ENCODE measurements at places on chromosomes 4 and X.

- no peak for DNase-seq
These were observed 88.5 kb downstream of the FAM193A start for GRCh38 chr4:2624782-2625530.

GRCh38 chr4:68963374-68963773, 11.8 kb upstream of the UGT2A3 start:
- no peak for DNase-seq

GRCh38 chrX:49077941-49078340, 1.7 kb downstream of the WDR45 start:
- DNase-seq: no peak

- DNase-seq: no peak
These were observed 29.0 kb downstream of the NHS start for GRCh38 chrX:17403972-17404371.

GRCh38 chr4:183407635-183408464, 36.6 kb upstream of the CDKN2AIP start:
- DNase-seq: no peak

- DNase-seq: no peak
These were observed 72.6 kb upstream of the NKX1-1 start for GRCh38 chr4:1478766-1479355.

- DNase-seq: no peak
These were observed 104.0 kb downstream of the ATP11C start for GRCh38 chrX:139828830-139829229.

GRCh38 chrX:122422547-122422946, 761.5 kb upstream of the GRIA3 start:
- DNase-seq: no peak

- DNase-seq: no peak
These were observed 330.2 kb downstream of the NLGN4X start for GRCh38 chrX:5898463-5898862.

GRCh38 chr4:158590306-158590705, 68.6 kb downstream of the RXFP1 start:
- DNase-seq: no peak

DNA sequence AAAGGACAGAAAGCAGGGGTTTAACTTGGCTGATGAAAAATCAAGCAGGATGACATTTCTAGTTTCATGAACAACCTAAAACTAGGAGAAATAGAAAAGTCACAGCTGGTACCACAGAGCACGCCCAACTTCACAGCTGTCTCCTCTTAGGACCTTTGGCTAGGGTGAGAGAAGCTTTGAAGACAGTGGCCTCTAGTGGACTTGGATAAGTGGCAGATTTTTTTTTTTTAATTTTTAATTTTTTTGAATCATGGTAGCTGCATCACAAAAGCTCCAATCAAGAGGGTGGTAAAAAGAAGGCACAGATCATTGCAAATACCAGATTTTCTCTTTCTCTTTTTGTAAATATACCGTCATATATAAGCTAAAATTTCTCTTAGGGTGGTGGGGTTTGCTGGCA, 20.2 kb upstream of the MAP3K15 start:
- DNase-seq: no peak

- DNase-seq: no peak
These were observed 11.5 kb upstream of the TBC1D1 start for GRCh38 chr4:37879365-37879764.

GRCh38 chr4:72118017-72118416, 86.2 kb downstream of the NPFFR2 start:
- DNase-seq: no peak

DNA sequence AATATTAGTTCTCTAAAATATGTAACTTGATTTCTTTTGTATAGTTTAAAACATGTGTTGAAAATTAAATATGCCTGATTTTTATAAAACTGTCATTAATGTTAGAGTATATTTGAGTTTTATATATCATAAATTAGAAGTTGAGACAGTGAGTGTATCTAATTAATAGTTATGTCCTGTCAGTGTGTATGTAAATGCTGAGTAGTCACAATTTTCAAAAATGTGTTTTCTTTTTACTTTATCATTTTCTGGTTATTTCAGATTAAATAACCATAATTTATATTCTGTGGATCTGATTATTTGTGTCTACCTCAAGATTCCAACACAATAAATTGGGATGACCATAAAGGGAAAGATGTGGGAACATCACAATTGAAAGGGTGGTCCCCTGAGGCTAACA, 82.7 kb upstream of the CXXC4 start:
- DNase-seq: no peak

DNA sequence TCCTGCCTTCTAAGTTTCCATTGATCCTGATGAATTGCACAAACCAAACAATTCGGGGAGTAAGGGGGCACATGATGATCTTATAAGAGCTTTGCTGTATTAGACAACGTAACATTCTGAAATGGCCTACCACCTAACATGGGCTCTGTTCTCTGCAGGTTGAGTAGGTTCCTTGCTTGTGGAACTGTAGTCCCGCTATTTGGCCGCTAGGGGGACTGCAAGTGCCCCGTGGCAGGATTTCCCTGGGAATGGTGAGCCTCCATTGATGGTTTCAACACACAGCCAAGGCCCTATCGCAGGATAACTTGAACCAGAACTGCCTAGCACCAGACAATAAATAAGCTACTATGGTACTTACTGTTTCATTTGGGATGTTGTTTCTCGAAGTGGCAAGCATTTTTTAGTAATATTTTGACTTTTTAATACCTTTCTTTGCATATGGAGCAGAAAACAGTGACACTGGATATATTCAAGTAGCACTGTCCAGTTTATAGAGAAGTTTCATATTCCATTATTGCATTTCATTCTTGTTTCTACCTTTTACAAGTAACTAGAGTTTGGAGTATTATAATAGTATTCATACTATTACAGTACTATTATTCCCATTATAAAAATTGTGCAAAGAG, 11.9 kb downstream of the AR start:
- no peak for DNase-seq

DNA sequence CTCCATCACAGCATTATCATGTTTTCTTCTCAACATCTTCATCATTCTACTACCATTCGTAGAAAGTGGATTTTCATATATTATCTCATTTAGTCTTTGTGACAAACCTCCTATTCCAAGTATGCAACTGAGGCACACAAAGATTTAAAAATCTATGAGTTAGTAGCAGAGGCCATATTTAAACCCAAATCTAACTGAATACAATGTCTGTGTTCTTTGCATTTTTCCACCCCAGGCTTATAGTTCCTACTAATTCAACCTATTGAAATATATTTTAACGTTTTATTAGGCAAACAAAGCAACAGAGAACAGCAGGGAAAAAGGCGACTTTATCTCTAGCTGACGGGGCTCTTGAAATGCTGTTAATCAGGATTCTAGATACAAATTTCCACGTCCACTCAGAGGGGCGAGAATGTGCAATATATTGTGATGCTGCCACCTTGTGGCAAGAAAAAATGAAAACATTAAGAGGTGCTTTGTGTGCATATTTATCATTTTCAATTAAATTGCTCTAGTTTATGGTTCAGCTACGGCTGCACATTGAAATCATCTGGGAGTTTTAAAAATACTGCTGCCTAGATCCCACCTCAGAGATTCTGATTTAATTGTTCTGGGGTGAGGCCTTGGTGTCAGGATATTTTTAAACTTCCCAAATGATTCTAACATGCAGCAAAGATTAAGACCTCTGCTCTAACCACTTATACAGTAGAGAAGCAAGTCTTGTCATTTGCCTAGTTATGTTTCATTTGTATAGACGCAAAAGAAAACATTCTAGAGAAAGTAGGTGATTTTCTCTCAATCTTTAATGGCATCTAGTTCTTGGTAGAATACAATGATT, 315.9 kb downstream of the MAPK10 start:
- DNase-seq: no peak

- no peak for DNase-seq
These were observed 16.5 kb downstream of the DHRSX start for GRCh38 chrX:2484256-2484655.

GRCh38 chr4:186204686-186205085, 13.3 kb downstream of the CYP4V2 start:
- no peak for DNase-seq

DNA sequence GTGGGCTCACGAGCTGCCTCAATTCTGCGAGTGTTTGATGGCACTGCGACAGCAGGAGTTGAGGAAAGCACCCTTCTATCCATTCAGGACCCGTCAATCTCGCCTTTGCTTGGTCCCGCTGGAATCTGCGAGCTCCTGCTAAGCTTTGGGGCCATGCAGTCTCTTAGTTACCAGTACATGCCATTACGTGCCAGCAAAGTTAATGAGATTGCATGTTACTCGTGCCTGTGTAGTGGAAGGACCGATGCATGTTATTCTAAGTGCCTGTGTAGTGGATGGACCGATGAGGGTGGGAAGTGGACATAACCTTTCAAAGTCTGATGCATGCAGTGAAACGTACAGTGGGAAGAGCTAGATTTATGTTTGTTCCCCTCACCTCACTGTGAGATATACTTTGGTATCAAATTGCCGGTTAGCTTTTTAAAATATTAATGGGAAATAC, 569 bp downstream of the RPS3A start:
- DNase-seq: no peak

DNA sequence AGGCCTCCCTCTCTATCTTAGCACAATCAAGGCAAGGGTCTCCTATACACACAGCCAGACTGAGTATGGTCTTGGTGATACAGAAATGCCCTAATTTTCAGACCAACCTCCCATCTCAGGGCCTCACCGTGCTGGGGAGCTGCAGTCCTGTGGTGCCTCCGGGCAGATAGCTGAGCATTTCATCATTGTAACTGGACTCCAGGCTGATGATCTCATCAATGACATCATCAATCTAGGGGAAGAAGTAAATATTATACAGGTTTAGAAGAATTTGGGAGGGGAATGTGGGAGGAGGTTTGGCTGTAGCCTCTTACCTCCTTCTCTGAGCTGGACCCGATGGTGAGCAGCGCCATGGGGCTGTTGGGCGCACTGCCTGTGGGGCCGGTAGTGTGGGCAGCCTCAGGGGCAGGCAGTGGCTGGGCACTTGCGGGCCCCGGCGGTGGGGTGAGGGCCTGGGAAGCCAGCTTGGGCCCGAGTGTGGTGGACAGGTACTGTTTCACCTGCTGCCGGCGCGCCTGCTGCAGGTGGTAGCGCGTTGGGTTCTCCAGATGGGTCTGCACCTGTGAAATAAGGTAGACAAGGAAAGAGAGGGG, 5.2 kb downstream of the TFE3 start:
- no peak for DNase-seq

- DNase-seq: no peak
These were observed at the start of gene PCDH7 for GRCh38 chr4:30720021-30720660. Gene PCDH7, plus strand, starts transcription at chr4:30720369. Its CDS starts 1,054 bp downstream, at chr4:30721423.

DNA sequence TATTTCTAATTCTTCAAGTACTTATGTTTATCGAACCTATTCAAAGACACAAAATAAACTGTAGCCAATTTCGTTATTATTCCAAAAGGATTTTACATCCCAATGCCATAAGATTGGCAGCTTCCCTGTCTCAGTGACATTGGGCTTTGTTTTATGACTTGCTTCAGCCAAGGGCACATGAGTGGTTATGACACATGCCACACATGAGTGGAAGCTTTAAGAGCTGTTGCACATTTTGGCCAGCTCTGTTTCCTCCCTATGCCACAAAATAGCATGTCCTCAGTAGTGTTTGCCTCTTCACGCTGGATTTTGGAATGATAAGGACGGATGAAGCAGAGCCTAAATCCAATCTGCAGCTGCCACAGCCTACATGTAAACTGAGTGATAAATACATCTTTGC, 21.9 kb downstream of the SEC24D start:
- no peak for DNase-seq

DNA sequence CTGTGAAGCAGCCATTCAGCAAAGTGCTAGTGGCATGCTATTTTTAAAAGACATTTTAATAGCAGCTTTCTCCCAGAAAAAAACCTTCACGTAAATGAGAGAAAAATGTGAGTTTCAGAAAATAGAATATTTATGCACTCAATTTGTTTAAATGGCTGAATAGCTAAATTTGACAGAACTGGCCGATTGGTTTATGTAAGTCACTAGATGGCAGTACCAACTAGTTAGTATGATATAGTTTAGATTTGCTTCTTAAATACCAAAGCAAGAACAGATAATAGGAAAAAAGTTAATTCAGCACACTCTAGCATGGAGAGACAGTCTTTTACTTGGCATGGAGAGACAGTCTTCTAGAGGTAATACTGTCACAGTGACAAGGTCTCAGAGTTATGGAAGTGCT, 250.1 kb downstream of the SNCA start:
- DNase-seq: no peak

- DNase-seq: no peak
These were observed 63.7 kb upstream of the NAP1L5 start for GRCh38 chr4:88761342-88761741.

Measured in stimulated activated CD8-positive, alpha-beta memory T cell treated with anti-CD3 and anti-CD28 coated beads, Interleukin-15, amount 100 ng/mL, for 4 hours (primary cell).